ENCODE measurements at places on chromosomes 6 and 20.

DNA sequence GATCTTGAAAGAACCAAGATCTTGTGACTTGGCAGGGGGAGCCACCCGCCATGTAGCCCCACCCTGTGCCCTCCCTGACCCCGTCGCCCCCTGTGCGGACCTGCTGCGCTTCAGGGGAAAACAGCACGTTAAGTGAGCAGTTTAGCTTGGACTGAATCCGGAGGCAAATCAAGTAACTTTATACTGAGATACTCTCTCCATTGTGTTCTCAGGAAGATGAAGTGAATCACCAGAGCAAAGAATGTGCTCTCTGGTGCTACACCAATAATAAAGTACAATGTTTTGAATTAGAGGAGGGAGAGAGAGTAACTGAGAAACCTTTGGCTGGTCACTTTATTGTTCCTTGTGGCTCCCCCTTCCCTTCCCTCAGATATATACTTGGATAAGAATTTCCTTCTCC is 83.4 kb downstream of the TXNDC5 start:
- DNase-seq = no peak

- DNase-seq = no peak
Observed at GRCh38 chr6:148593813-148594170, 153.0 kb upstream of the UST start.

- no peak for DNase-seq
Observed at GRCh38 chr20:7257099-7257498, 489.6 kb downstream of the BMP2 start.

DNA sequence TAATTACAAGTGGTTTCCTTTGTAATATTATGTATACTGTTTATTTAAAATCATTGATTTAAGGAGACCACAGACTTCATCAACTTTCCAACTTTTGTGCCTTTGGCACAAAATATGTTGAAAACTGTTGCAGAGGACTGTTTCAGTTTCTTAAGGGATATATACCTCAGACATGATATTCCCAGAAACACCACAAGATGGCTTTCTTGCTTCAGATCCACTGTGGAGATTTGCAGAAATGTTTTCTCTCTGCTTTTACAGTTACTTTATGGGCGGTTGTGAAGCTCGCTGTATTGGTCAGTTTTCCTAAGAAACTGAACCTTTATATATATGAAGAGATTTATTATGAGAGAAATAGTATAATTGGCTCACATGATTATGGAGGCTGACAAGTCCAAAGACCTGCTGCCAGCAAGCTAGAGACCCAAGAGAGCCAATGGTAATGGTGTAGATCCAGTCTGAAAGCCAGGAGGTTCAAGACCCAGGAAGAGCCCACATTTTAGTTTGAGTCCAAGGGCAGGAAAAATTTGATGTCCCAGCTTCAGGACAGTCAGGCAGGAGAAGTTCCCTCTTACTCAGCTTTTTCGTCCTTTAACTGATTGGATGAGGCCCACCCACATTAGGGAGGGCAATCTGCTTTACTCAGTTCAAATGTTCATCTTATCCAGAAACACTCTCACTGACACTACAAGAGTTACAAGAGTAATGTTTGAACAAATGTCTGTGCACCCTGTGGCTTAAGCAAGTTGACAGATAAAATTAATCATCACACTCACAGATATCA is 12.8 kb downstream of the ME1 start:
- peak; percentile 46 for DNase-seq

DNA sequence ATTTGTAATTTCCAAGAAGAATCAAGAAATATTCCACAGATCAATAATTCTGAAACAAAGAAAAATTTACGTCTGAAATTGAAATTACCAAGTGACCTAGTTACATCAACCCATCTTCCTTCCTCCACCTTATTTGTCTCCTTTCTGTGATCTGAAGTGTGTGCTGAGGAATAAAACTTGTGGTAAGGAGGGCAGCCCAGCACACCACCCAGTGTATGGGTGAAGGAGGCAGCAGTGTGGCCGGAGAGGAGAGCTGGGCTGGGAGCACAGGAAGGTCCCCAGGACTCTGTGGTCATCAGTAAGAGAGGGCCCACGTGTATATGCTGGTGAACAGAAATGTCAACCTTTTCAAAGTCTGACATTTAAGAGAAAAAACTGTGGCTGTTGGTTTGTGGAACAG is 11.3 kb upstream of the CCR6 start:
- no peak for DNase-seq

DNA sequence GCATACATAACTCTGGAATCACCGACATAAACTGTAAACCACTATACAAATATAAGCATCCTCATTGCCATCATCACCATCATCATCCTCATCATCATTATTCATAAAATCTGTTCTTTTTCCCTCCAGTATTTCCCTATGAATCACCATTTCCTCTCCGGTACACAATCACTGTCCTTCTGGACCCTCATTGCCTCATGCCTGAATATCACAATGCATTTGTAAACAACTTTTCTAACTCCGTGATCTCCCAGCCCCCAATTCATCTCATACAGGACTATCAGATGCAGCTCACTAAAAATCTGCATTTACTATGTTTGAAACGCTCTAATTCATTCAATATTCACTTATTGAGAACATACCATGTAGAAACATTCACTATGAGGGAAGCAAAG is 339.7 kb downstream of the TBC1D32 start:
- no peak for DNase-seq

GRCh38 chr6:33744895-33745546 is 1.7 kb downstream of the IP6K3 start:
- no peak for DNase-seq

- DNase-seq = peak; percentile 15
Observed at GRCh38 chr20:40814631-40814960, 125.6 kb upstream of the MAFB start.

DNA sequence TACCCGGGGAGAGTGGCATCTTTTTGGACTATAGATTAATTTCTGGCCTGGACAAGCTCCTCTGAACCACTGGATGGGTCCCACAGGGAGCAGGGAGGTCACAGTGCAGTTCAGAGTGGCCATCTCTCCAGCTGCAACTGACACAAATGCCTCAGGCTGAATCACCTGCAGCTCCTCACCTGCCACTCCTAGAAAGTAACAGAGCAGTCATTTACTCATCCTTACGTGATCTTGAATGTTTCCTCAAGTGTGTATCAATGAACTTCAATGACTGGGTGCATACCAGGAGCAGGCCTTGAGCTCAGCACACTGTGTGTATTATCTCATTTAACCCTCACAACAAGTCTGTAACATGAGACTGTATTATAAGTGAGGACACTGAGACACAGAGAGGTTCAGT is 40.0 kb upstream of the SIRPG start:
- DNase-seq = no peak

GRCh38 chr6:116564921-116565872 is 6.1 kb upstream of the RWDD1 start:
- no peak for DNase-seq

- DNase-seq = no peak
Observed at GRCh38 chr6:109452181-109452580, 3.4 kb downstream of the MICAL1 start.

- DNase-seq = no peak
Observed at GRCh38 chr20:12821249-12821648, 187.5 kb upstream of the SPTLC3 start.

GRCh38 chr20:35541118-35541782 is 628 bp upstream of the ERGIC3 start:
- peak; percentile 68 for DNase-seq

DNA sequence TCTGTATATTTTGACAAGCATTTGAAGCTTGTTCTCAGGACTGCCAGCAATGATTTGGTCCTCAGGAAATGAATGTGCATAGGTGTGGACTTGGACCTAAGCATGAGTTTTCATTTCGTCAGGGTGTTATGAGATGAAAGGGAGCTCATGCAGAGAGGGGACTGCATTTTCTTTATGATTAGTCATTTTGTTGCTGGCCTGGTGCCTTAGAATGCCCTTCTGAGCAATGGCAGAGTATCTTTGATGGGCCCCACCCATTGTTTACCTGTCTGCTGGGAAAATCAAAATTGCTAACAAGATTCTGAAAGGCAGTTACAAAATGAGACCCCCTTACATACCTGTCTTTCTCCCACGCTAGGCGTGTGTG is 51.5 kb upstream of the MTHFD1L start:
- no peak for DNase-seq

Measured in endodermal cell (in vitro differentiated cells).